ENCODE measurements at places on chromosomes 7 and 10.

DNA sequence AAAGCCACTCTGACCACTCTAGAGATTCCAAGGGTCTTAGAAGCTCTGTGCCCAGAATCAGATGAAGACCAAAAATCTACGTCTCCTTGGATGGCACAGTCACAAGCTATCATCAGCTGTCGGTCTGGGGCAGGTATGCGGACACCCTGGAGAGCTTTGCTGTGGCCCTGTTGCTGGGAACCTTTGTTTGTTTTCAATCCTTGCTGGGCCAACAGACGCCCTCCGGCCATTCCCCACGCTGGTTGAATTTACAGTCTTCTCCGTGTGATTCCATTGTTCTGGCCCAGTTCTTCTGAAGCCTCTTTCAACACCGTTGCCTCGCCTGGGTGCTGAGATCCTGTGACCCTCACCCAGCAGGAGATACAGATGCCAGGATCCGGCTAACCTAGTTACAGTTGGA, 149.4 kb upstream of the PFKP start:
- no peak for DNase-seq

GRCh38 chr7:103240806-103241205, 56.4 kb upstream of the PMPCB start:
- DNase-seq = no peak

DNA sequence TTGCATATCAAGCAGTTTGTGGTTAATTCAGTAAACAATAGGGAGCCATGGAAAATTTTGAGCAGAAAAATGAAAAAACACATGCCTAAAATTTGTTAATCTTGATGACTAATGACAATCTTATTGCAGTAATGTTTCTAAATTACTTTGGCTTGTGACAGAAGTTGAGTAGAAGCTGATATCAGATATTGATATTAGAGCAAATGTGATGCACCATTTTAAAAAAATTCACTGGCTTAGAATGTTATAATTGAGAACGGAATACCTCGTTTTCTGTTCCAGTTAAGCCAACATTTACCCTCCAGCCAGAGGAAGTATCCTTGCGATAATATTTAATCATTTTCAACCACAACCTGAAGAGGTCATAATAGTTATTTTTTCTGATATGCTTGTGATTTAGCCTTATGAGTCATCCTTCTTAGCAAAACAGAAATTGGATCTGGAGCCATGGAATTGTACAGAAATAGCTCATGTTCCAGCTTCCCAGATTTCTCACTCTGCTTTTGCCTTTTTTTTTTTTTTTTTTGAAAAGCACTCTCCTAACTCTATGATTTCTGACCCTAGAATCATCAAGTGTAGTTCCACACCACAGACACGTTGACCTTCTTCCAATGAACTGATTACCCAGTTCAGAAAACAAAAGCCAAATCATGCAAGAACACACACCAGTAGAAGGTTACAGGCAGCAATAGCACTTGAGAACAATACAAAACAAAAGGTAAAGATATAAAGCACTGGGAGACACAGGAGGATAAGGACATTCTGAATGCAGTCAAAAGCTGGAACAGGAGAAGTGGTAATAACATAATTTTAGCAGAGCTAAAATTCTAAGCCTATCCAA, 96.8 kb upstream of the PHYHIPL start:
- peak; percentile 67 for DNase-seq

DNA sequence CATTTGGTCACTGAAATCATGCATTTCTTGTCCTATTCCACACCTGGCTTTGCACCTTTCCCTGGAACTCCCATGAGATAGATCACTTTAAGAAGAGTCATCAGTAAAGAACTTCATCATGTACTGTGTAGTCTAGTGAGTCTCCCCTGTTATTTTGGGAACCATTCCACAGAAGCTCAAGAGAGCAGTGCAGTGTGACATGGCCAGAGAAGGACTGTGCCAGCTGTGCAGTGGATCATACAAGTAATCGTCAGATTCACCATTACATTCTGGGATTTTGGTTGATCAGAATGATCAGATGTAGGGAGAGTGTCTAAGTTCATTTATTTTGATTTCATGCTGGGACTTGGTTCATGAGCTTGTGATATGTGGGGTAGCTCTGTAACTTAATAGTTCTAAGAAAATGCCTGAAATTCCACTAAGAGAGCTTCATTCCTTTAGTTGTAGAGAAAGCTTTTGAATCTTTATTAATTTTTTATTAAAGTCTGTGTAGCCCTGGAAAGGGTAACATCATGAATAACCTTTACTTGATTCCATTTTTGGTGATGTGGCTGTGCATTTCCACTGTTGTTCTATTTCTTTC, 166.8 kb downstream of the SUGCT start:
- peak; percentile 31 for DNase-seq

DNA sequence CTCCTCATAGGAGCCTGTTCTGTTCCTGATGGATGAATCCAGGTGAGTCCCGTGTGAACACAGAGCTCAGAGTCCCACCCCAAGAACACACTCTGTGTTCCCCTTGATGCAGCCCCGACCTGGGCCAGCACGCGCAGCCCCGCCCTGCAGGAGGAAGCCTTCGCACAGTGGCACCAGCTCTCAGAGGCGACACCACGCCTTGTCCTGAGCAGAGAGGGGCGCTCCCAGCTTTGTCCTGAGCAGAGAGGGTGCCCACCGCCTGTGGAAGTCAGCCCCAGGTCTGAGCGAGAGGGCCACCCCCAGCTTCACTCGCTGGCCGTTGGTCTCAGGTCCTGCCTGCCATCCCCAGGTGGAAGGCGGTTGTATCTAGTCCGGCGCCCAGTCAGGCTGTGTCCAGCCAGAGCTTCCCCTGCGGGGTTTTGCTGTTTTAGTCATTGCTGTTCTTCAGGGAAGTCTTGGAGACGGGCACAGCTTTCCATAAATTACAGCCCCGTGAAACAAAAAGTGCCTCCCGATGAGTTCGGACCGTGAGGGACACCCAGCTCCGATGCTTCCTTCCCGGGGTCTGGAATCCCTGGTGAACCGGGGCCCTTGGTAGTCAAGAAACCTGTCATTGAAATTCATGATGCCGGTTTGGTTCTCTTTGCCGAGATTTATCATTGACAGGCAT, 43.6 kb downstream of the NKX6-2 start:
- no peak for DNase-seq

DNA sequence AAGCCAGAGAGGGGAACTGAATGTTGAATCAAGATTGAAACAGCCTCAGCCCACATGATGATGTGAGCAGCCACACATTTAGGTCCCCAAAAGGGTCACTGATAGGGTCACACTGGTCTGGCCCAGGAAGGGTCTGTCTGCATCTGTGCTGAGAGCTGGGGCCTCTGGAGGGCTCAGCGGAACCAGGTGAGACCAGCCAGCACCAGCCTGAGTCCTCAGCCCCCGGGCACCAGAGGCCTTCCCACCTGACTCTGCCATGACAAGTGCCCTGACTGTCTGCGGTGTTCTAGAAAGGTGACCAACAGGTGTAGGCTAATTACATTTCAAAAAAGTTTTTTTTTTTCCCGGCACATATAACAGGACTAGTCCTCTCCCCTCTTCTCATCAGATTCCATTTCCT, 76.2 kb downstream of the WDR11 start:
- DNase-seq = no peak

- peak; percentile 88 for DNase-seq
Measured at GRCh38 chr10:28663576-28664368, 13.5 kb upstream of the BAMBI start.

DNA sequence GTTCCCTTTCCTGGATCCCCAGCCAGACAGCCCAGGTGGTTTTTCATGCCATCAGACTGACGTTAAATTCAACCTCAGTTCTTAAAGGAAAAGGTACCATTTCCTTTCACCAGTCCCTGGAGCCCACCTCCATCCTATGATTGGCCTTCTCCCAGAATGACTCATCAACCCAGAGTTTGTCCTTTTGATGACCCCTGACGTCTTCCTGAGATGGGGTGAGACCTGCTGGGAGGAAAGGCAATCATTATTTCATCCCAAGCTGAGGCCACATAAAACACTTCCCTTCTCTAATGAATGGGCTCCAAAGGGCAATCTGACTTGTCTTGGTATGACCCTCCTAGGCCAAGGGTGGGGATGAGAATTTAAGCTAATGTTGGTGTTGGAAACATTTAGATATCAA, 750.7 kb downstream of the SUGCT start:
- DNase-seq = no peak

- peak; percentile 95 for DNase-seq
Measured at GRCh38 chr7:39948956-39949928, 814 bp upstream of the CDK13 start.

DNA sequence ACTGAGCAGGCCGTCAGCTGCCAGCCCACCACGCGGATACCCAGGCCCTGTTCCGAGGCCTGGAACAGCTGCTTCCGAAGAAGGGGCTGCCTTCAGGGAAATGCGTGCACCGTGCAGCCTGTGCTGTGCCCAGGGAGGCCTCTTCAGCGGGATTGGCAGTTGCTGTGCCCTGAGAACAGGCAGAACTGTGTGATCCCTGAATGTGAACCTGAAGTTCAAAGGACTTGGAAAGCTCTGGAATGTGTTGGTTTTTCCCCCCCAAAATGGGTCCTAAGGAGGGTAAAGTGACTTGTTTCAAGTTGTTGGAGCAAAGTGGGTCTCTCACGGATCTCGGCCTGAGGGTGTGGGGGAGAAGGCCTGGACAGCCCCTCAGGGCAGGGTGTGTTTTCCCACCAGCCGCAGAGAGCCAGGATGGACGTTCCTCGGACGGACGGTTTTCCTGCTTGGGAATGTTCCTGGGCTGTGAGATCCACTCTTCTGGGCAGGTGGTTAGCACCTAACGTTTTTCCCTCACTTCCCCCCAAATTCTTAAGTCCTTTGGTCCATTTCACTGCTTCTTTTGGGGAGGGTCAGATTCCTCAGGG, 2.1 kb downstream of the SPRN start:
- DNase-seq = no peak

DNA sequence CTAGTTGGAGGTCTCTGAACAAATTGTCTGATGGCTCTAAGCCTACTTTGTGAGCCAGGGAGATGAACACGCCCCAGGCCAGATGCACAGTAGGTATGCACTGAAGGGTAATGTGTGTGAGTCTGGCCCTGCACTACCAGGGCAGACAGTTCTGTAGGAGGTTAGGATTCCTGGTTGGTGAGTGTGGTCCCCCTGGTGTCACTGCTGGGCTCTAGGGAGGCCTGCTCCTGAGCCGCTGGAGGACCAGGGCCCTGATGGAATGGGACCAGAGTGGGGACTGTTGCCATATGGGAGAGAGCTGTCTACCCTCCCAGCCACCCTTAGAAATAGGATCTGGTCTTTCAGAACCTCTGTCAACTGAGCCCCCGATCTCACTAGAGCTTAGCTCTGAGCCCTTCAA, 42.0 kb downstream of the CDH23 start:
- no peak for DNase-seq

DNA sequence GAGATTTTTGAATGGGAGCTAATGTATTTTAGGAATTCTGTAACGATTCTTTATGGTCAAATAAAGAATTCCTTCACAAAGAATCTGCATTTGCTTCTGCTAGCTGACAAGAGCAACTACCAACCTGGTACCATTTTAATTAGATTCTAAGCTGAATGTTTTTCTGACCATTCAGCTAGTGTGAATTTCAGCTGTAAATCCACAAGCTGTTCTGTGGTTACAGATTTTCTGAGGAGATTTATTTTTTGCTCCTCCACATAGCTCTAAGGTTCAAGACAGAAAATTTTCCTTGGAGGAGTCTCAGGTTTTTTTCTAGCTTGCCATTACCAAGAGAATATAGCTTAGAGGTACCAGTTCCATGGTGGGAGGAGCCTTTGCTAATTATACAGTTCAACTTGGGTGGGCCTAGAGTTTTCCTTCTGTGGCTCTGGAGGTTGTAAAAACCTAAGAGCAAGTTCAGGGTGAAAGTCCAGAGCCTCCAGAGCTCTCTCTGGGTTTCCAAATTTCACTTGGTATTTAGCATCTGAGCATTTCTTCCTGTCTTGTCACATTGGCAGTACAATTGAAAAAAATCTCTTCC, 120.1 kb downstream of the JAZF1 start:
- DNase-seq = no peak

DNA sequence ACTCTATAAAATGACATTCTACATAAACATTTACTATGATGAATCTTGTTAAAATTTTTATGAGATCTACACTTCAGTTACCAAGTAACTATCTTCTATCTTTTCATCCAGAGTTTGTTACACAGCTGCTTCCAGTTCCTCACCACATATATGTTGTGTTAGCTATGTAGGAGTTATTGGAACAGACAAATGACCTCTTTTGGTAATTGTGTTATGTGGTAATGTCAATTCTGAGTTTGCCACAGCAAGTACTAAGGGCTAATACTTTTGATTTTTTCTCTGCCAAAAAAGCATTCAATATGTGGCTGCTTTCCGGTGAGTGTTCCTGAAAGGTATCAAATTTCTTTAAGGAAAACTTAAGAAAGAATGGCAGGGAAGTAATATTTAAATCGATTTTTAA, 573.9 kb upstream of the PCDH15 start:
- DNase-seq = no peak

DNA sequence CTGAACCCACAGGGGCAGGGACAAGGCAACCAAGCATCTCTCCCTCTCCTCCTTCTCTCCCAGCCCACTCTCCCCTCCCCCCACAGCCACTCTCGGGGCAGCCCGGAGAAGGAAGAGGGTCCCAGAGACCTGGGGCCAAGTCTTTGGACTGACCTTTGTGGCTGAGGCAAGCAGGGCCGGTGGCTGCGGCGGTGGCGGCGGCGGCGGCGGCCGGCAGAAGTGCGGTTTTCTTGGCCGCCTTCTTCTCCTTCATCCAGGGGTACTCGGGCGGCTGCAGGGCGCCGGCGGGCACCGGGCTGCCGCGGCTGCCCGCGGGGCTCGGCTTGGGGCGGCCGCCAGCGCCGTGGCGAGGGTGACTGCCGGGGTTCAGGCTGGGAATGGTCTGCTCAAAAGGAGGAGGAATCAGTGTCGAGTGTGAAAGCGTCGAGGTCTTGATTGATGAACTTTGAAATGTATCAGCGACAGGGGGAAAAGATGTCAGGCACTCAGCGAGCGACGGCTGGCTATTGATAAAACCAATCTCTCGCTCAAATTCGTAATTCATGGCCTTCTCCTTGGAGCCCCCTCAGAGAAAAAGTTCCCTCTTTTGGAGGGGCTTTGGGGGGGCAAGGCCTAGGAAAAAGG, 414 bp downstream of the HOXA2 start:
- no peak for DNase-seq

DNA sequence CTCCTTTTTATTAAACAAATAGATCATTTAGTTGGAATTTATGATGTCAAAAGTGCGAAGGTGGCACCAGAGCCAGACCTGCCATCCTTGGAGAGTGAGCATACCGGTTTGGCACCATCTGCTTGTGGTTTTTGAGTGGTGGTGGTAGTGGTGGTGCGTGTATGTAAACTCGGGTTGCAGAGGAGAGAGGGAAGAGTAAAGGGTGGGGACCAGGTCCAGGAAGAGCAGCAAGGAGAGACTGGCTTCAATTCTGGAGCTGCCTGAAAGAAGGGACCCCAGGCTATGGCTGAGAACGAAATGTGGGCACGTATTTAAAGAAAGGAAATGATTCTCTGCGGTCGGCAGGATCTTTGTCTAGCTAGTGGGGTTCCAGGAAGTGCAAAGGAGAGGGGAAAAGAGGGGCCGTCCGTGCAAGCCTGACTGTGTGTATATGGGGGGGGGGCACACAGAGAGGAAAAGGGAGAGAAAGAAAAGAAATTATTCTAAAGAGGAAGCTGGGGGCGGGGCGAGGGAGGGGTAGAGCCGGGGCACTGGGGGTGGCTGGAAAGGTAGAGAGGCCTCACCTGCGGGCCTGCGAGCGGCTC, 448 bp upstream of the GOLGA7B start:
- no peak for DNase-seq

- no peak for DNase-seq
Measured at GRCh38 chr7:95396136-95397032, at the start of gene PON3. Gene PON3 (minus strand): TSS chr7:95396375. CDS start chr7:95396350, 25 bp downstream.

GRCh38 chr7:83161899-83162401, 734 bp downstream of the PCLO start:
- DNase-seq = no peak

Data from AG08395 (cell line).